ENCODE measurements at places on chromosomes 16 and 17.

DNA sequence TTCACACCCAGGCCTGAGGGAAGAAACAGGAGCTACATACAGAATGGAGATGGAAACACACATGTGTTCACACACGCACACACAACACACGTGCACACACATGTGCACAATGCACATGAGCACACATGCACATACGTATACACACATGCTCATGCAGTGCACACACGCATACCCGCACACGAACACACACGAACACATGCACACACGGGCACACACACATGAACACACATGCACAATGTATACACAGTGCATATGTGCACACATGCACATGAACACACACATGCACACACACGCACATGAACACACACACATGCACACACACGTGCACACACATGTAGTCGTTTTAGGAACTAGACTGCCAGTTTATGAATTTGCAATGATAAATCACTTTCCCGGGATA is 49.3 kb upstream of the CDR2 start:
- DNase-seq: no peak

GRCh38 chr17:36679815-36680467 is 78.6 kb downstream of the MRM1 start:
- no peak for DNase-seq

- peak; percentile 96 for DNase-seq
Measured at GRCh38 chr17:48816774-48817590, at the start of gene TTLL6. TSS of gene TTLL6 (minus strand) at chr17:48817229. CDS start at chr17:48817072, 157 bp downstream.

GRCh38 chr17:751269-752001 is 629 bp downstream of the GEMIN4 start:
- peak; percentile 37 for DNase-seq

GRCh38 chr16:22308824-22309520 is 11.8 kb downstream of the POLR3E start:
- no peak for DNase-seq

DNA sequence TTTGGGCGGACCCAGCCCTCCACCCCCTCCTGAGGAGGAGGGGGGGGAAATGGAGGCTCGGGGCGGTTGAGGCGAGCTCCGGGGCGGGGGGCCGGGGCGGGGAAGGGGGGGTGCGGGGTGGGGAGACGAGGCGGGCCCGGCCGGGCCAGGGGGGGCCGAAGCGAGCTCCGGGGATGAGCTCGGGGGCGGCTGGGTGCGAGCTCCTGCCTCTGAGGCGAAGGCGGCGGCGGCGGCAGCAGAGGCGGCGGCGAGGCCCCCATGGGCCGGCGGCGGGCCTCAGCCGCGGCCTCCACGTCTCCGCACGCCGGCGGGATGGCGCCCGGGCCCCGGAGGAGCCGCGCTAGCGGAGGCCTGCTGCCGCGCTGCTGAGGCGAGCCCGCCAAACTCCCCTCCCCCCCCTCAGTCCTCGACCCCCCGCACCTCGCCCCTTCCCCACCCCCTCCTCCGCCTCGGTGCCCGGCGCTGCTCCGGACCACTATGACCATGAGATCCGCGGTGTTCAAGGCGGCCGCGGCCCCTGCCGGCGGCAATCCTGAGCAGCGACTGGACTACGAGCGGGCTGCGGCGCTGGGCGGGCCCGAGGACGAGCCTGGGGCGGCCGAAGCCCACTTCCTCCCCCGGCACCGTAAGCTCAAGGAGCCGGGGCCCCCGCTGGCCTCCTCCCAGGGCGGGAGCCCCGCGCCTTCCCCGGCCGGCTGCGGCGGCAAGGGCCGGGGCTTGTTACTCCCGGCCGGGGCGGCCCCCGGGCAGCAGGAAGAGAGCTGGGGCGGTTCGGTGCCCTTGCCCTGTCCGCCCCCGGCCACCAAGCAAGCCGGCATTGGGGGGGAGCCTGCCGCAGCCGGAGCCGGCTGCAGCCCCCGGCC is 596 bp downstream of the MSL1 start:
- peak; percentile 81 for DNase-seq

DNA sequence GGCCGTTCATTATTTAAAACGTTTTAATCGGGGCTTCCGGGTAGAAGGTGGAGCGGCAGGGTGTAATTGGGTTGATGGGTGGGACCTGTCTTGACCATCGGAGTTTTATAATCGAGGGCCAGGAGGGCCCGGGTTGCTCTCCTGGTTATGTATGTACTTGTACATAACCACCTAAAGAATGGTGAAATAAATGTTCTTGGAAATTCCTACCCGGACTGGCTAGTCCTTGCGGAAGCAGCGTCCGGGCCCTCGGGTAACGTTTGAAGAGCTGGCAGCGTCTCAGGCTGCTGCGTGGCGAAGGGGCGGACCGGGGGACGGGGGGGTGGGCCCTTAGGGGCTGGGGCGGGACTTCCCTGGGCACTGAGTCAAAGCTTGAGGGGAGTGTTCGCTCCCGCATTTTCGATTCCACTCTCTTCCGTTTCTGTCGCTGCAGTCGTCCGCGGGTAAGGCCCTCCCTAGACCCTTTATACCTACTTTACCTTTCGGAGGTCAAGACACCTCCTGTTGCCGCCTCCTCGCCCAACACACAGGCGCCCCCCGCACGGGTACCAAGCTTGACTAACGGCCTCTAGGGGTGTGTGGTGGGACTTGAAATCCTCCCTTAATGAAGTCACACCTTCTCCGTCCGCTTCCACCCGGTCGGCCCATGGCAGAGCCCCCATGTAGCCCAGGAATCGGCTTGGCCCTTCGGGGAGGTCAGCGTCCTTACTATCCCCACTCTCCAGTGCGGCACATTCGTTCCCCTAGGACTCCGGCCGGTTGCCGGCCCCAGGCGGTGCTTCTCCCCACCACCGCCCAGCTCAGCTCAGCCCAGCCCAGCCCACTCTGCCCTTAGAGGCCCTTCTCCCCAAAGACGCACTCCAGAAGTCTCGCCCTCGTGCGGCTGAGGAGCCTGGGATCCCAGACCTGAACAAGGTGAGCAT is at the start of gene TMEM106A:
TMEM106A (plus strand) TSS at position 396 of the 923 bp plus-strand sequence. CDS start 1,167 bp downstream, outside the sequence.
- DNase-seq: peak; percentile 82

DNA sequence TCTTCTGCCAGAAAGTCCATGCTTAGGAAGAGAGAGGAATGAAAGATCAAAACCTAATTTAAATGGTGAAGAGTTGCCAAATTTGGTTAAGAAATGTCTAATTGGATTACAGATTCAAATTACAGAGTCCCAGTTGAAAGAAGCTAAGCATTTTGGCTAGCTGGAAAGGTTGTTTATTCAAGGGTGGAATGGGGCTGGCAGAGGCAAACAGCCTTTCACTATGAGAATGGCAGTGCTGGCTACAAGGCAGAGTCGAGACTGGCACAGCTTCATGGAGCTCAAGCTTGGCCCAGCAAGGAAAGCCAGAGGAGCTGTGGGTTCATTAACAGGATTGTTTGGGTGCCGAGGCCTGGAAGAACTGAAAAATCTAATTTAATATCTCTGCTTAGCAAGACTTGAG is 13.6 kb downstream of the MAP3K3 start:
- DNase-seq: no peak

DNA sequence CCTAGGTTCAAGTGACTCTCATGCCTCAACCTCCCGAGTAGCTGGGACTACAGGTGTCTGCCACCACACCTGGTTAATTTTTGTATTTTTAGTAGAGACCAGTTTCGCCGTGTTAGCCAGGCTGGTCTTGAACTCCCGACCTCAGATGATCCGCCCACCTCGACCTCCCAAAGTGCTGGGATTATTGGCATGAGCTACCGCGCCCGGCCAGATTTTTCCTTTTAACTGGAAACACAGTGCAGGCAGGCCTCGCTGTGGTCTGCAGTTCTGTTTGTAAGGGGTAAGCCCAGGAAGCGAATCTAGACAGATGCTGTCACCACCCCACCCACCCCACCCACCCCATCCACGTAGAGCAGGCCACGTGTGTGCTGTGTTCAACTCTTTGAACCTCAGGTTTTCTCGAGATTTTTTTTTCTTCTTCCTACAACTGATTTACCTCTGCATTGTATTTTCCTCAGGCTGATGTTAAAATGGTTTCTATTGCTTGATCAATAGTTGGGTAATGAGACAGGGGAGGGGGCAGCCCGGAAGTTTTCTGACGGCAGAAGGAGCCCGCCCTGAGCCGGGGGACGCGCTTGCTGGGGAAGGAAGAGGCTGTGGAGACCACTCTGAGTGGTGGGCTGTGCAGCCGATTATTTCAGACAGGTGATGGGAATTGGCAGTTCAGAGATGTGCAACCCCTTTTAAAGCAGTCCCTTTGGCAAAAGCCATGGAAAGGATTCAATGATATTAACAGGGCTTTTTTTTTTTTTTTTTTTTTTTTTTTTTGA is 72.9 kb downstream of the DNAH17 start:
- no peak for DNase-seq

- no peak for DNase-seq
Measured at GRCh38 chr17:15247891-15248529, 17.1 kb downstream of the PMP22 start.

GRCh38 chr16:69566240-69566980 is 644 bp downstream of the NFAT5 start:
- peak; percentile 84 for DNase-seq

DNA sequence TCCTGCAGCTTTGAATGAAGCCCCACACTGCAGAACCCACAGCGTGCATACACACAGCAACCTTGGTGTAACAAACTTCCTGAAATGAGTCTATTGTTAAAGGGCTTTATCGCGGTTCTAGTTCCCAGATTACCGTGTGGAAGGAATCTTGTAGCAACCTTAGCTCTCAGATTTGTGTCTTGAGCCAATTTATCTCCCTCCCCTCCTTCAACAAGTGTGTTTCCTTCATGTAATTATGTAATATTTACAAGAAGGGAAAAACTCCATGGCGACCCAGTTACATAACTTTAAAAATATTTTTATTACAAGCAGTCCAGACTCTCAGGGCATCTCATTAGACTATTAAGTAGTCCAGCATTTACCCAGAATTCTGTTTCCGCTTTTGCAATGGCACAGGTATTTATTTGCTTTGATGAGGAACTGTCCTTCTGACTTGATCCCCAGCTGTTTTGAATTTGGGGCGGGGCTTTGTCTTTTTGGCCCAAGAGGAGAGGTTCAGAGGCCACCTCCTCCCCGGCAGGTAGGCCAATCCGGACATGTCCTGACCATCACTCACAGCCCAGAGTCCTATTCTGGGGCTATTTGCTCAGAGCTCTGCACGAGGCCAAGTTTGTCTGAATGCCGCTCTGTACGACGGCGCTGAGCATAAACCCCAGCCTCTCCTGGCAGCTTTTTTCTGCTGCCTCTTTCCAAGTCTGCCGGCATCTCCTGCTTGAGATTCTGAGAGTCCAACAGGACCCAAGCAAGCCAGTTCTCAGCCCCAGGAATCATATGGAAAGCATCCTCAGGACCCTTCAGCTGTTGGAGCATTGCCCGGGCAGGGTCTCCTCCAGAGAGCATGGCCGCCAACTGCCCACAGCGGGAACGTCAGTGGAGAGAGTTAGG is 35.6 kb downstream of the CLEC16A start:
- no peak for DNase-seq

DNA sequence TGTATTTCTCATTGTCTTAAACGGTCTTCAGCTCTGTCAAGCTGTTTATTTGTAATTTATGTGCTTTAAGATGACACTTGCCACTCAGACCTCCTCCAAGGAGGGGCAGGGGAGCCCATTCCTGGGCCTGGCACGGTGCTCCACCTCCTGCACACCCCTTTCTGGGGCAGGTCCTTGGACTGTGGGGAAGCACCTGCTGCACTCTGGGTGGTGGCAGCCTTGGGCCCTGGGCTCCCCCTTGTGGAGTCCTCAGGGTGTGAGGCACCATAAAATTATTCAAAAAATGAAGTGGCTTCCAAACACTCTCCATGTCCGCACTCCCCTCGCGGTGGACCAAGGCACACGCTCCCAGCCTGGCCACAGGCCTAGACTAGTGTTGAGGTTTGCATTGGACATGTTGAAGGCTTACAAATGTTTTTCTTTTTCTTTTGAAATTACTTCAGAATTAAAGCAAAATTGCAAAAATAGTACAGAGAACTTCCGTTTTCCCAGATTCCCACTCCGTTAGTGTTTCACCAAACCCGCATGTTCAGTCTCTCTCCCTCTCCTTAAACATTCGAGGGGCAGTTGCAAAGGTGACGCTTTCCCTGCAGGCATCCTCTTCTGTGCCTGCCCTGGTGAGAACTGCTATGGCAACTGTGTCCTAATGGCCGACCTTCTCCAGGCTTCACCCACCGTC is 32.4 kb downstream of the FOXK2 start:
- peak; percentile 81 for DNase-seq

DNA sequence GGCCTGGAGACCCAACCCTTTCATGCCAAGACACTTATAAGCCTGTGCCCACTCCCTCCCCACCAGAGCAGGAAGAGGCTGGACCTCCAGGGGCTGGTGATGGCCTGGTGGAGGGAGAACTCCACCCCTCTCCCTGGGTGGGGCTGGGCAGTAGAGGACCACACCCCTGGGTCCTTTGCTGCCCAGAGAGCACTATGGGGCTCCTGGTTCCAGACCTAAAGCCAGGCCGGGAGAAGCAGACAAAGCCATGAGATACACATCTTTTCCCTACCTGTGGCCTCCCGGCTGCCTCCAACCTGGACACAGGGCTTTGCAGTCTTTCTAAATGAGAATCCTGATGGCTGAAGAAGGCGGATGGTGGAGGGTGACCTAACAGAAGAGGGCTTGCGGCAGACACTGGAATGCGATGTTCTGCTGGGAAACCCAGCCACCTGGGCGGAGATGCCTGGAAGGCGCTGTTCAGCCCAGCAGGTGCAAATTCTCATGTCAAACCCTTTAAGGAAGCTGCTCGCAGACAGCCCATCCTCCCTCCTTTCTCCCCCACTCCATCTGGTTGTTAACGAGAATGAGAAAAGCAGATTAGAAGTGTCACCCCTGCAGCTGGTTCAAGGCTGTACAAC is 43.9 kb upstream of the KIFC3 start:
- peak; percentile 47 for DNase-seq

- peak; percentile 78 for DNase-seq
Measured at GRCh38 chr17:18184143-18185031, 759 bp downstream of the ALKBH5 start.

GRCh38 chr17:56440419-56440818 is 153.1 kb upstream of the NOG start:
- no peak for DNase-seq

DNA sequence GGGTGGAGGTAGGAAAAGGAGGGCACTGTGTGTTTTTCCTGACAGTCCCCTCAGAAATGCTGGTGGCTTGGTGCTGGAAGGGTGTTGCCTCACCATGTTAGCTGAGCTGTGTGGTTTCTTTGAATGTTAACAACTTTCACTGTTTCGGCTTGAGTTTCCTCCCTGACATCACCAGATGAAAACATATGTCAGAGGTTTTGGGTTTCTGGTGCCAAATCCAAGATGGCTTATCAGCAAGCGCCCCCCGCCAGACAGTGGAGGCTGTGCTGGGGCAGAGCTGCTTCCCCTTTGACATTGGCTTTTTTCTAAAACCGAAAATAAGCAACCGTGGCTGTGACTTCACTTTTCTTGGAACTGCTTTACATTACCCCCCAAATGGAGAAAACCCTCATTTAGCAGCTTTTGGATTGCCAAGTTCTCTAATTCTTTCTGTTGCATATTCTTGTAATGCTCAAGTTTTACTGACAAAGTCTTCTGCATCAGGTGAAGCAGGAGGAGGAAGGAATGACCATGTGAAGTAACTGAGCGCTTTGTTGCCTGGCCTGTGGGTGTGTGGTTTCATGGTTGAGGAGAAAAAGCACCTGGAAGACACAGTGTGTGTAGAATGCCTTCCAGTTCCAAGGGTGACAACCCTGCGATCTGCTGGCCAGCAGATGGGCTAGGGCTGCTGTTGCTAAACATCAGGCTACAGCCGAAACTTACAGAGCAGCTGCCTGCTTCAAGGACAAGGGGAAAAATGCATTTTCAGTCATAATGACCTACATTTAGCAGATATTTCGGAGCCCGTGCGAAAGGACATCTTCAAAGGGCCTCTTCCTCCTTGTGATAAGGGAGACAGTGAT is 9.7 kb downstream of the RMI2 start:
- peak; percentile 72 for DNase-seq

GRCh38 chr17:3888343-3889171 is 4.3 kb downstream of the CAMKK1 start:
- peak; percentile 95 for DNase-seq

Measured in stomach (tissue), 19 donors.